Iris pigment epithelial cell (primary cell): ENCODE measurements at places on chromosomes 4 and X.

- no peak for DNase-seq
These were observed 154.9 kb downstream of the PARM1 start for GRCh38 chr4:75087865-75088264.

DNA sequence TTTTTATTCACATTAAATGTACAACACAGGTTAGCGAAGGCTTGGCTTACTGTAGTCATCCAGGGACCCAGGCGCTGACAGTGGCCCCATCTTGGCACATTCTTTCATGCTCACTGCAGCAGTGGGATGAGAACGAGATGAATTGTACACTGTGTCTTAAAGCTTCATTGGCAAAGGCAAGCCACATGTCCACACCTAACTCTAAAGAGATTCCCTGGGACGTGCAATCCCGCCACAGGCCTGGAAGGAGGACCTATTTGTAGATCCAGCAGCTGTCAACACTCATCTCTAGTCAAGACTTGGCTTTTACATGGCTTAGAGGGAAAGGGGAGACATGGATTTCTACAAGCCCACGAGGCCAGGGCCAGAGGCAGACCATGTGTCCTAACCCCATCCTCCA, 16.1 kb upstream of the CXCR3 start:
- DNase-seq, result no peak

DNA sequence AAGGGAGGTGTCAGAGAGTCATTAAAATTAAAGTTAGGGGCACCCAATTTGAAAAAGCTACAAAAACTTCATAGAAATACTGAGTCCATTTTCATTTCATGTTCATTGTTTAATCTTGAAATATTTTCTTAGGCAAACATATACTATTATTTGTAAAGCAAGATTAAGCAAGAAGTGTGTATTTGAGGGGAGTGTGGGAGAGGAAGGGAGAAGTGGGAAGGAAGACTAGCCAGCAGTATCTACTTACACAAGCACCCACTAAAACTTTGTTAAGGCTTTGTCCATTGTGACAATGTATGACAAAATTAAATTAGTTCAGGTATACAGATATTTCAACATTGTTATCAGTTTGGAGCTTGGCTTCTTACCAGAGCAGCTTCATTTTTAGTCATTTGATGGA, 222.9 kb downstream of the ARHGAP24 start:
- no peak for DNase-seq

GRCh38 chrX:21745756-21746155, 12.2 kb downstream of the SMPX start:
- peak; percentile 38 for DNase-seq

DNA sequence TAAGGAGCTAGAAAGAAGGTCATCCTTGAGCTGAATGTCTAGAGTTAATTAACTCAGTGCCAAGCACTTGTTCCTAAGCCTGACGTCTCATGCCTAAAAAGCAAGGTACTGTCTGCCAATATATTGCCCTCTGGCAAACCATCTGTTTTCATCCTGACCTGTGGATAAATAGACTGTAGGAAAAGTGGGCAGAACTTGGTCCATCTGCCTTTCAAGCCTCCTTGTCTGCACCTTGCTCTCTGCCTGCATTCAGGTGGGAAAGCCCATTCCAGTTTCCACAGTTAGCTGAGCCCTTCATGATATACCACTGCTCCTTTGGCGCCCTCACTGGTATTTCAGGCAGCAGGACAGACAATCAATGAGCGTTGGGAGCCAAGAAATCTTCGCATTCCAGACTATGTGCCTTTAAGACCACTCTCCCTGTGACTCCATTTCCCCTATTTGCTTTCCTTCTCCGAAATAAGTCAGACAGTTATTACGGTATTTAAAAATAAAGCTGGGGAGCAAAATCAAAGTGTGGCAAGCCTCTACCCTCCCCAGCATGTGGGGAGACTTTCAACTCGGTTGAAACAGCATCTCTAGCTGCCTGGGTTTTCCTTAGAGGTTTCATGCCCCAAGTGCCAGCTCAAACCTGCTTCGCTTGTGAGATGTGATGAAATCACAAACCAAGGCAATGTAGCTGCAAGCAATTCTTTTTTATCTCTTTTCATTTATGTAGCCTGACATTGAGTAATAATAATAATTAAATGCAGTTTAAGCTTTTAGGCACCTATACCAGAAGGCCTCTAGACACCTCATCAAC, 2.5 kb upstream of the CCDC149 start:
- no peak for DNase-seq

GRCh38 chr4:87034527-87034926, 99.7 kb downstream of the AFF1 start:
- DNase-seq, result peak; percentile 22

- peak; percentile 25 for DNase-seq
These were observed 180.8 kb upstream of the BCOR start for GRCh38 chrX:40278340-40279090.

GRCh38 chrX:85569686-85570085, 190.2 kb upstream of the POF1B start:
- DNase-seq, result no peak

DNA sequence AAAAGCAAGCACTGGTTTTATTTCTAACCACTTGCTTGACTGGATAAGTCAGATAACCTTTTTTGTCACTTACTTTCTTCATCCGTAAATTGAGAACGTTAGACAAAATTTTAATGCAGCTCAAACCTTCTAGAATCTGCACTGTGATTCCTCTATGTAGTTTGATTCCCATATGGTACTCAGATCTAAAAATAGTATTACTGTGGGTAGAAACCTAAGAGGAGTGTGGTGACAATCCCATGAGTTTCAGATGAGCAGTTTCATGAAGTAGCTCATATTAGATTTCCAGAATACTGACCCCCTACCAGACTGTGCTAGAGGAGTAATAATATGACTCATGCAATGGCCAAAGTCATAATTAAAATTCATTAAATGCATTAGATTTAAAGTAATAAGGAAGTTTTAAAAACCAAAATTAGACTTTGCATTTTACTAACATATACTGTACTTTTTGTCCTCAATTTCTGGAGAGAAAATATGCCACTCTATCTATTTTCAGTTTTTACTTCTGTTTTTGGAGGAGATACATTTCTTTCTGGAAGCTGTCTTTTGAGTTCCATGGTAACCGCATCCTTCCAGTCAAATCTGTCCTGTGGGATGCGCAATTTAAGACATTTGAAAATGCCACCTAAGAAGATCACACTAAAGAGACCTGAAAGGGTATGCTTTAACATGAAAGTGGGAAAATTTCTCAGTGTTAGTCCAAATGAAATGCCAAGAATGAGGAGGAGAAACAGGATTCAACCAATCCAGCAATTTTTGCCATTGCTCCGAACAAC, 64.1 kb upstream of the GPM6A start:
- no peak for DNase-seq

- DNase-seq, result no peak
These were observed 137.8 kb upstream of the GPR101 start for GRCh38 chrX:137171626-137172025.

DNA sequence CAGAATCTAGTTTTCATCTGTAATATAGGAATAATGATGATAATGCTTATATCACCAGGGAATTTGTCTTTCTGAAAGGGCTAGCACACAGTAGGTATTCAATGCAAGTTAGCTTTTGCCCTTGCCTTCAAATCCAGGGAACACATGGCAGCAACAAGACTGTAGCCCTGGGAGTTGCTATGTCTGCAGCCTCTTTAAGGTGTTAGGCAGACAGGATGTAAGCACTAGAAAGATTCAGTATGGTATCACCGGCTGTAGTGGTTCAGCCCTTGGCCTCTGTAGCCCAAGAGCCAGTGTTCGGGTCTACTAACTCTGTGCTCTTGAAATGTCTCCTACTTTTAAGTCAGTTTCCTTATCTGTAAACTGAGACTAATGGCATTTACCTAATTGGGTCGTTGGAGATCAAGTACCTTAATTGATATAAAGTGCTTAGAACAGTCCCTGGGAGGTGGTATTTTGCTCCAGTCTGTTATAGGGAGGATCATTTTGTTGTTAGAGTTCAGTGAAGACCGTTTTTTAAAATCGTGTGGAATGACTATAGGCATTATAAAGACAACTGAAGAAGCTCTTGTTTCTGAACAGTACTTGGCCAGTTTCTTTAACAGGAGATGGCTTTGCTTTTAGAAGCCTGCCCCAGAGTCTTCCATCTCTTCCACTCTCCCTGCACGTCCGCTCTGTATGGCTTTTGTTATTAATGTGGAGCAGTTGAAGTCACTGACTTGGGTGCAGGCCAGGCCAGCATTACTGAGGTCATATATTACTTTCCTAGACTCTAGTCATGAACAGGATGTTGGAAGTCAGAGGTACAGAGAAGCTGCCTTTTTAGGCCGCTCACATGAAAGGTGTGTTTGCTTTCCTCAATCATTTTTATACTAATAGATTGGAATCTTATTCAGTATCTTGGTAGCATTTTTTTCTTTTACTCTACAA, 44.8 kb downstream of the GAB1 start:
- DNase-seq, result peak; percentile 91

DNA sequence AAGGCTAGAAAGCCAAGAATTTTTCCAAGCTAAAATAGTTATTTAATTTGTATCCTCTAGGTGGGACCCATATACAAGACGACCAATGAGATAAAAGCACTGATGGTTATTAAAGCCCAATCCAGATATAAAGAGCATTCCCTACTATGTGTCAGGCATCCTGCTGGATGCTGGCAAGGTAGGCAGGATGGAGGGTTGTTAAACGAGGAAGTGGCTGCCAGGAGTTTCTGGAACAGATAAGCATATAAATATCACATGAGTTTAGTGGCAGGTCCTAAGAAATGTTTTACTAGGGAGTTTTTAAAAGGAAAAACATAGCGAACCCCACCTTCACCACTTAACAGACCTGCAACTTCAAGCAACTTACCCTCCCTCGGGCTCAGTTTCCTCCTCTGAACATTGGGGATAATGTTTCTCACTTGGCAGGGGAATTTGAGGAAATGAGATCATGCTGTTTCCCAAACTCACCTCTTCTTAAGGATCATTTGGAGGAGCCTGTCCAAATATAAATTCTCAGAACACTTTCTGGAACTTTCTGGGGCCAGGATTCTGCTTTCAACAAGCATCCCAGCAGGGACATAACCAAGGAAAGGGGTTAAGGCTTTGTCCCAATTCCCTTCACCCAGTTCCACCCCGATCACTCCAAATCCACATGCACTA, 94.3 kb upstream of the LDB2 start:
- no peak for DNase-seq

DNA sequence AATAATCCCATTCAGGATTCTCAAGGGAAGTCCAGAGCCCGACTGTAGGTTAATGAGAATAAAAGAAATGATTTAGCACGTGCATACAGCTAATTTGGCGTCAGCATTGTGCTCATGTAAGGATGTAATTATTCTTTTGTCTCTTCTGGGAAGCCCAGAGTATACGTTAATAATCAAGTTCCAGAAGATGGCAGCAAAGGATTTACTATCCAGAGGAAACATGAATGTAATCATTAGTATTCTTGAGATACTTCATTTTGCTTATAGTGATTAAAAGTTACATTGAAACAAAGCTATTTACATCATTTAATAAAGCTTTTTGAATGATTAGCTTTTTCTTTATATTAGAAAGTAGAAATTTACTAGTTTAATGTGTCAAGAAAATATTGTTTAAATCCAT, 27.1 kb upstream of the MAP9 start:
- peak; percentile 66 for DNase-seq

GRCh38 chr4:145939441-145939750, 773 bp upstream of the ZNF827 start:
- peak; percentile 42 for DNase-seq

GRCh38 chrX:19879735-19880378, 7.5 kb downstream of the SH3KBP1 start:
- no peak for DNase-seq

GRCh38 chrX:66142351-66142750, 21.7 kb upstream of the HEPH start:
- no peak for DNase-seq

GRCh38 chr4:106424426-106424825, 55.8 kb upstream of the GIMD1 start:
- DNase-seq, result no peak

- peak; percentile 66 for DNase-seq
These were observed 43.9 kb downstream of the LUZP4 start for GRCh38 chrX:115333446-115333845.

- no peak for DNase-seq
These were observed 65.1 kb downstream of the SLC10A7 start for GRCh38 chr4:146456681-146457080.

GRCh38 chr4:81065446-81065845, 34.9 kb downstream of the BMP3 start:
- DNase-seq, result no peak

GRCh38 chrX:9682456-9682855, 83.2 kb downstream of the GPR143 start:
- peak; percentile 50 for DNase-seq

GRCh38 chr4:148065075-148065474, 333.2 kb downstream of the ARHGAP10 start:
- DNase-seq, result peak; percentile 75

- DNase-seq, result no peak
These were observed 22.5 kb downstream of the CHIC2 start for GRCh38 chr4:54041933-54042332.

- no peak for DNase-seq
These were observed 460.1 kb downstream of the NAF1 start for GRCh38 chr4:162706632-162707031.

DNA sequence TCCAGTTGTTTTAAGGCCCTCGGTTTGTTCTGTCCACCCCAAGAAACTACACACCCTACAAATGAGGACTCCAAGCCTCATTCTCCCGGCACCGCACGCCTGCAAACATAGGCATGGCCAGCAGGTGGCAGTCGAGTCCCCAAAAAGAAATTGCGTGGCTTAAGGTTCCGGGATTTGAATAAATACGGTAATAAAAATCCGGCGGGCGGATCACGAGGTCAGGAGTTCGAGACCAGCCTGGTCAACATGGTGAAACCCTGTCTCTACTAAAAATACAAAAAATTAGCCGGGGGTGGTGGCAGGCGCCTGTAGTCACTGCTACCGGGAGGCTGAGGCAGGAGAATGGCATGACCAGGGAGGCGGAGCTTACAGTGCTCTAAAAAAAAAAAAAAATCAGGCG, 21.8 kb upstream of the CSF2RA start:
- peak; percentile 44 for DNase-seq

GRCh38 chrX:153723351-153724251, 586 bp downstream of the BCAP31 start:
- peak; percentile 47 for DNase-seq

DNA sequence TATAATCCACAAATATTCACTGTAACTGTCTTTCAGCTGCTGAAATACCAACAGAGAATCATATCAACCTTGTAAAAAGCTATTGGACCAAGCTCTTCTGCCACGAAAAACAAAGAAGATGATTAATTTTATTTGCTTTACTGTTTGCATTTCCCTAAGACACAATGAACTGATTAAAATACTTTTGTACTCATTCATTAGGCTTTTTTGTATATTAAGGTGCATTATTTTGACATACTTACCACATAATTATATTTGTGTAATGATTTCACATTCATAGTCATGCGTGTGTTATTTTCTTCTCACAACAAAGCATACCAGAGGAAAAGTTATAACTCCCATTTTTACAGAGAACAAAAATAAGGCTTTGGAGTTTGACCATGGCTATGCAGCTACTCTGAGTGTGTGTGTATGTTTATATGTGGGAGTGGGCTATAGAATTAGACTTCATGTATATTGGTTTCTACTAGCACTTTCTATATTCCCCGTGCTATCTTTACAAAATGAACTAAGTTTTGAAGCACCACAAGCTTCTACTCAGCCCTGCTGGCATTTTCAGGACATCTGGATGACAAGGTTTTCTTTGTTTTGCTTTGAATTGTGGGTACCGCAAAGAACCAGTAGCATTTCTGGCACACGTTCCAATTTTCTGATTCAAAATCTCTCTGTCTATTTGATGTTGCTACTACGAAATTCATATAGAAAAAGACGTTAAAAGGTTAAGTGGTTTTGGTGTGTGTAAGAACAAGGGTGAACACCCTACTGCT, 11.0 kb upstream of the FGF5 start:
- no peak for DNase-seq
